Uterus (tissue), 4 donors: ENCODE measurements at places on chromosomes 4 and X. TPM values are rescaled to one million over a fixed set of nuclear protein-coding genes. Genes with fewer than 3 reads are reported as not detected.

DNA sequence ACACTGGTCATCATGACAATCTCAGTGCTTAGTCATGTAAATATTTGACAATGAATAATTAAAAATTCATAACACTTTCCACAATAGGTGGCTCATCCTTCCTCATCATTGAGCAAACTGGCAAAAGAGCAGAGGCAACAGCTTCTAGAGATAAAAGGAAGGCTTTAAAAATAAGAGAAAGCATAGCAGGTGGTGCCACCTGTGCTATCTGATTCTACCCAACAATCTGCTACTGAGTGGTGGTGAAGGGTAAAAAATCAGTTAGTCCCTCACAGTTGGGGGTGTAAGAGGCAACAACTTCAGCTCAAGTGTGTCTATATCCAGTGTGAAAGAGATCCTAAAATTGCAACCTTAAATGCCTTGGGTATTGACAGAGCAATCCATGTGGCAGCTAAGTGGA, 280.1 kb upstream of the PPARGC1A start:
- DNase-seq: no peak

DNA sequence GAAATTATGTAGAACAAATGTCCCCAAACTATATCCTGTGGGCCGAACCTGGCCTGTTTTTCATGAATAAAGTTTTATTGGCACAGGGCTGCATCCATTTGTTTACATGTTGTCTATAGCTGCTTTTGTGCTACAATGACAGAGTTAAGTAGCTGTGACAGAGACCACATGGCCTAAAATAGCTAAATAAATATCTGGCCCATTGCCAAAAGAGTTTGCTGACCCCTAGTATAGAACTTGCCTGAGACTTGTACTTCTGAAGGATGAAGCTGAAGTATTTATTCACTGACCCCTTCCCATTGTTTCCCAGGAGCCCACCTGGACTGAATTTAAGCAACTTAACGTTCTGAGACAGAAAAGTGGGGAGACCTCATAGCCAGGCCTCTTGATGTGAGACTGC, 325.6 kb downstream of the FRMPD4 start:
- DNase-seq: no peak

DNA sequence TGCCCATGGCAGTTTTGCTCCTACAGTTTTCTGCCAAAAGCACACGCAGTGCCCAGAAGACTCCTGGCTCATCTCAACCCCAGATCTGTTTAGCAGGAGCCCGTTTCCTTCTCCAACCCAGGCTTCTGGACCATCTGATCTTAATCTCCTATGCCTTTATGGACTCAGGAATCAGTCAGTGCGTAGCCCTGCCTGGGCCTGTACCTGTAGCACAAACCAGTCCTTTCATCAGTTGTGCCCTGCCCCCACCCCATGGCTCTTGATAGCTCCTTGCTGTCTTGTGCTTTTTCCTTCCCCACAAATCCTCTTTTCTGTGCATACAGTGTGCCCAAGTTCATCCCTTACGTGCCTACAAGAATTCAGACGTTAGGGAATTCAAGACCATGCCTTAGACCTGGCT, 1.5 kb downstream of the ZNF718 start:
- DNase-seq: no peak

DNA sequence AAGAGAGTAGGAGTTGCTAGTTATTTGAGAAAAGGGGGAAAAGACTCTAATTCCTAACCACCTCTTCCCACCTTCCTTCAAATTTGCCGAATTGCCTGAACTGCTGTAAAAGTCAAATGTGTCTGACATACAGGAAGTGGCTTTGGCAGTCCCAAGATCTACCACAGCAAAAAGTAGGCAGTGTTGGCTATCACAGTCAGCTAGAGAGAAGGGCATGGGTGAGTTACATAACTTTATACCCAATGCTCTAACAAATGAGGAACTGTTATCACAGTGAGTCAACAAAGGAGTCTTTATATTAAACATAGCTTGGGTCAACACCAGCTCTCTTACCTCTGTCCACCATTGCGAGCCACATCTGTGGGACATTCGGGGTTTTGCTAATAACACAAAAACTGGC, 2.4 kb upstream of the MBNL3 start:
- DNase-seq: no peak

GRCh38 chr4:5036239-5036638, 15.0 kb upstream of the STK32B start:
- no peak for DNase-seq

DNA sequence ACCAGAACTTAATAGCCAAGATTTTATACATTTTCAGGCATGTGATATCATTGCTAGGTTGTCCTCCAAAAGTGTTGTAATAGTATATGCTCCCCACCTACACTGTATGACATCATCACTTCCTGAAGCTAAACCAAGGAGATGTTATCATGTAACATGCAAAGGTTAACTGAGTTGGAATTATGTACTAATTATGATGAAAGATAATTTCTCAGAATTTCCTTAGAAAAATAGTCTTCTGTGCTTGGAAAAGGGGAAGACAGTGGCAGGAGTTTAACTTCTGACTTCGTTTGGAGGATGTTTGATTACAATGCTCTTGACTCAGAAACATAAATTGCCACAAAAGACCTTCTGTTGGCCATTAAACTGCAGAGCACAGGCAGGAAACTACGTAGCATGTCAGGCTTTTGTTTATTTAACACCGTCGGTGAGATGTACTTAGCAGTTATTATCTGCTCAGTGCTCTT, 83.6 kb upstream of the GUCY1A1 start:
- no peak for DNase-seq

DNA sequence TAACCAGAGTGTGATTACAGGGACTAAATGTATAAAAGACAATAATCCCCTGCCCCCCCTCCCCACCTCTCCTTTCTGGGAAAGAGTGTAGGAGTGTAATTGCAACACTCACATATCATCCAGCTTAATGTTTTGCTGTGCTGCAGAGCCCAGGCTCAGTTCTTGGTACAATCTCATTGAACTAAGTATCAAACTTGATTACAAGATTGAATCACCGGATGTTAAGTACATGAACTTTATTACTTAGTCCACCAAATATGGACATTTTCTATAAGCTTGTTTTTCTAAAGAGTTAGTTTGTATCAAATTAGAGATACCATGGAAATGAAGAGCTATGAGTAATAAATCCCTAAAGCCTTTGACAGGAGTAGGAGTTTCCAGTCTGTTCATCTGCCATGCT, 559.1 kb downstream of the ZNF674 start:
- DNase-seq: no peak

- no peak for DNase-seq
Observed at GRCh38 chr4:95761426-95761825, 78.5 kb upstream of the PDHA2 start.

Gene TREX2
- 1.4 TPM for total RNA-seq

Gene WWC2
- total RNA-seq: 45.9 TPM

Gene SUPT20HL2
- not detected for total RNA-seq
